ENCODE measurements at places on chromosomes 5 and 9. TPM values are rescaled to one million over a fixed set of nuclear protein-coding genes. Genes with fewer than 3 reads are reported as not detected.

Gene SHOC1
- 0.51 TPM for polyA plus RNA-seq

Gene C1QTNF2
- polyA plus RNA-seq = 3.4 TPM

Gene TMC1
- 0.60 TPM for polyA plus RNA-seq

Gene TUSC1
- 11.9 TPM for polyA plus RNA-seq

Gene SCGB3A2
- 1,611 TPM for polyA plus RNA-seq

Gene IGIP
- polyA plus RNA-seq = 5.6 TPM

Gene RFESD
- polyA plus RNA-seq = 5.8 TPM

Gene SEC61B
- polyA plus RNA-seq = 142 TPM

Gene RLN1
- 0.65 TPM for polyA plus RNA-seq

Gene INSL6
- 0.30 TPM for polyA plus RNA-seq

Gene MCC
- polyA plus RNA-seq = 18.4 TPM

Gene HSPB3
- polyA plus RNA-seq = not detected

Gene POU5F2
- polyA plus RNA-seq = 0.04 TPM

Gene GCNT1
- 5.4 TPM for polyA plus RNA-seq

Gene CAMK2A
- polyA plus RNA-seq = 4.0 TPM

Gene KCNMB1
- polyA plus RNA-seq = 1.1 TPM

Gene ARHGEF39
- 9.6 TPM for polyA plus RNA-seq

Gene HTR1A
- not detected for polyA plus RNA-seq

Gene RNF180
- 12.7 TPM for polyA plus RNA-seq

Gene IFNB1
- not detected for polyA plus RNA-seq

Gene NR5A1
- not detected for polyA plus RNA-seq

Gene SPACA9
- 11.8 TPM for polyA plus RNA-seq

Gene LCP2
- polyA plus RNA-seq = 8.9 TPM

Gene SLC6A18
- polyA plus RNA-seq = 0.18 TPM

Gene SHROOM1
- 9.0 TPM for polyA plus RNA-seq

Gene ANKH
- polyA plus RNA-seq = 11.7 TPM

Gene ELAVL2
- polyA plus RNA-seq = 3.1 TPM

Gene PCDHA8
- 0.08 TPM for polyA plus RNA-seq

Gene HACD4
- 9.4 TPM for polyA plus RNA-seq

Gene IFNK
- not detected for polyA plus RNA-seq

Gene RBM27
- polyA plus RNA-seq = 24.4 TPM

Gene TAL2
- 1.0 TPM for polyA plus RNA-seq

Gene RASGRF2
- polyA plus RNA-seq = 1.7 TPM
